NCI-H226 (cell line): ENCODE measurements at places on chromosomes 4 and X.

DNA sequence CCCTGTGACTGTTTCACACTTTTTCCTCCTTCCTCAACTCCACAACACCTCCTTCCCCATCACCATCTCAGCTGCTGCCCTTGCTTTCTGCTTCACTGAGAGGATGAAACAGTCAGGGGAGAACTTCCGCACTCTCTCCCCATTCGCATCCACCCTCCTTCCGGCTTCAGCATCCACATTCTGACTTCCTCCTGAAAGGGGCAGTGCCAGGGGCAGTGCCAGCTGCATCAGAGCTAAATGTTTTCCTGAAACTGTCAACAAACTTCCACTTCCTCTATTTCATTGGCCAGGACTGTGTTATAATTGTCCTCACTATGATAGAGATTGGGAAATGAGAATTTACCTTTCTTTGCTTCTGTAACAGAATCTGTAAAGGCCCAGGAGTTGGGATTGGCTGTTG, 18.2 kb upstream of the RASL11B start:
- no peak for DNase-seq

GRCh38 chrX:154327038-154327820, 31.6 kb downstream of the TKTL1 start:
- DNase-seq = no peak

- DNase-seq = peak; percentile 68
These were observed 71.9 kb downstream of the PDLIM5 start for GRCh38 chr4:94523617-94524016.

GRCh38 chrX:44017676-44018075, 44.5 kb upstream of the NDP start:
- DNase-seq = no peak

DNA sequence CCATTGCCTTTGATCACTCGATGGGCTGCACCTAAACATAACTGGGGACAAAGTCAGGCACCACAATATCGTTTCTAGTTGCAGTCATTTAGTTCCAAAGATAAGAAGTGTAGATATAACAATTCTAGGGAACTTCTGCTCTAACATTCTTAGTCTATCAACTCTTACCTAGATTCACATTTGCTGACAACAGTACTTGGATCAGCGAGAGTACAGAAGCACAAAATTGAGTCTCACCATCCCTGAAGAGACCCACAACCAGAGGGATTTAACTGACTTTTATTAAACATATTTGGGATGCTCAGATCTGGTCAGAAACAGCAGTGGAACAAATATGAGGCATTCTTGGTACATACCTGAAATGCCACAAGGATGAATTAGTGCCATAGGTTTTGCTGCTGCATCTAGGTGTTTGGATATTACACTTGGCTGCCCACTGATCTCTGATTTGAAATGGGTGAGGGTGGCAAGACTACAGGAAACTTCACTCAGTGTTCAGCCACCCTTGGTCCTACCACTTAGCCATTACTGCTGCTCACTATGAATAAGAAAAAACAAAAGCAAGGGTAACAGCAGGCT, 28.9 kb upstream of the HUWE1 start:
- DNase-seq = peak; percentile 4
